ENCODE measurements at places on chromosomes 5 and 9.

DNA sequence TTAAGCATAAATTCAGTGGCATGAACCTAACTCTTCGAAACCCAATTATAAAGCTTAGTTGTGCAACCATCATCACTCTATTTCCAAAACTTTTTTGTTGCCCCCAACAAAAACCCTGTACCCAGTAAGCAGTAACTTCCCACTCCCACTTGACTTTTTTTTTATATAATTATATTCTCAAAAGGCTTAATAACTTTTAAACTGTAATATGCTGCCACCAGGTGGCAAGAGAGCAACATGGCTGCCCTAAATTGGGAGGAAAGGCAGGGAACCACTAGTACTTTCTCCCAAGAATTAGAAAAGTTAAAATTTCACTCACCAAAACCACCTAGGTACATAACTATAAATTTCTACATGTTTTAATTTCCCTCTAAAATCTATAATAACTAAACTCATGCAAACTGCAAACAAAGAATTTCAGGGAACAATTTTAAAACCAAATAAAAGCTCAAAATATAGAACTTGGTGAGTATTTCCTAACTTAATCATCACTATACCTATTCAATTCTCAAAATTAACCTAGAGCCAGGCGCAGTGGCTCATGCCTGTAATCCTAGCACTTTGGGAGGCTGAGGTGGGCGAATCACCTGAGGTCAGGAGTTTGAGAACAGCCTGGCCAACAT, 50.2 kb upstream of the RNF38 start:
- peak; percentile 15 for DNase-seq

DNA sequence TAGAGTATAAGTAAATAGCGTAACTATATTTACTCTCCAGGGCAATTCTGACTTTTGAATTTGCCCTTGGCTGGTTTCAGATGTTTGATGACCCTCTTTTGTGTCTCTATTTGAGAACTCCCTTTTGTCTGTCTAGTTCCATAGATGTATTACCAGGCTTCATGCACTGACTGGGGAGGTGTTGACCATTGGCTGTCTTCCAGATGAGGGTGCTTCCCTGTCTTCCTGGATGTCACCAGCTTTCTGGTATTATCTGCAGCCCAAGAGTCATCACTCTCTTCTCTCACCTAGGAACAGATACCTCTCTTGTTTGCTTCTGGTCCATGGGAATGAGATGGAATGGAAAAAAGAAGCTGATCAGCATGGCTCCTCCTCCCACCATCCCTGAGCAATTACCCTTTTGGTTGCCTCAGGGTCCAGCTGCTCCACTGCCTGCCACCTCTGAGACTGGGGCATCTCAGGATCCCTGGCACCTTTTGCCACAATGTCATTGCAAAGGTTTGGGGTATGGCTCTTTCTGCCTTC, 58.7 kb upstream of the TMED7 start:
- DNase-seq, result no peak

DNA sequence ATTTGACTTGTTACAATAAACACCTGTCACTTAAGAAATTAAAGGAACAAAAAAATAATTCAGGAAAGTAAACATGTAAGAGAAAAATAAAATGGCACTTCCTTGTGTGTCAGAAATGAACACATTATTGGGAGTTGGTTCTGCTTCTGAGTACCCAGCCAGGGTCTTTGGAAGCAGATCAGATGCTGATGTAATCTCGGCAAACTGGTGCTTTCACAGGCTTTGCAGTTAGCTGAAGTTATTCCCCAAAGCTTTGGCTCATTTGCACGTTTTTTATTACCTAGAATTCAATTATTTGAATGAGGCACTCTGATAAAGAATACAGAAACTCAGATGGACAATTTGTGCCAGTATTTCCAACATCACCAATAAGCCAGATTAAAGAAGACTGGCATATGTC, 10.9 kb downstream of the CDH18 start:
- no peak for DNase-seq

DNA sequence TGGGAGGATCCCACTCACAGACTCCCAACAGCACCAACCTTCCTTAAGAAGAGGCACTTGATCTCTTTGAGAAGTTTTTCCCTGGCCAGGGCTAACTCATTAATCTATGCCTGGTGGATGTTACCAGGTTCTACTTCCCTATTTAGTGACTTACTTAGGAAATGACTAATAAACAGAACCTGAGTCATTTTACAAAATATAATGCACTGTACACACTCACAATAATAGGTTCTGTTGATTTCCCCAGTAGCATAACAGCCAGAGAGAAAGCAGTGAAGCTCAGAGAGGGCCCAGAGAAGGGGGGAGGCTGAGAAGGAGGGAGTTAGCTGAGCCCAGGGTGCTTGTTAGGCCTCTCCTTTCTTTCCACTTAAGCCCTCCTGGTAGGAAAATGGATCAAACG, 27.1 kb downstream of the FRMD3 start:
- DNase-seq, result no peak

GRCh38 chr5:16160706-16161105, 18.9 kb downstream of the MARCHF11 start:
- DNase-seq, result no peak

DNA sequence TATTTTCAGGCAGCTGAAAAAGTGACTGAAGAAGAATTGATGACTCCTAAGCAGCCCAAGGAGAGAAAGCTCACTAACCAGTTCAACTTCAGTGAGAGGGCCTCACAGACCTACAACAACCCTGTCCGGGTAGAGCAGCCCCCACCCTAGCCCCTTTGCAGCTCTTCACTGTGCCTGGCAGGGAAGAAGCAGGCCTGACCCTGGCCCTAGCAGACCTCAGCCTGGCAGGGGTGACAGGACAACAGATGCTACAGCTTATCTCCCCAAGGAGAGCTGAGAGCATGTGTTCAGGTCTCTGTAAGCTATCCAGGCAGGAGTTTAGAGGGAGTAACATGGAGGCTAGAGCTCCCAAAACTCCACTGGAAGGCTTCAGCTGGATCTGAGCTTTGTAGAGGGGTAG, 31.8 kb downstream of the DNAI1 start:
- no peak for DNase-seq

- no peak for DNase-seq
Observed at GRCh38 chr5:17406423-17406838, 91.6 kb upstream of the TAF11L2 start.

DNA sequence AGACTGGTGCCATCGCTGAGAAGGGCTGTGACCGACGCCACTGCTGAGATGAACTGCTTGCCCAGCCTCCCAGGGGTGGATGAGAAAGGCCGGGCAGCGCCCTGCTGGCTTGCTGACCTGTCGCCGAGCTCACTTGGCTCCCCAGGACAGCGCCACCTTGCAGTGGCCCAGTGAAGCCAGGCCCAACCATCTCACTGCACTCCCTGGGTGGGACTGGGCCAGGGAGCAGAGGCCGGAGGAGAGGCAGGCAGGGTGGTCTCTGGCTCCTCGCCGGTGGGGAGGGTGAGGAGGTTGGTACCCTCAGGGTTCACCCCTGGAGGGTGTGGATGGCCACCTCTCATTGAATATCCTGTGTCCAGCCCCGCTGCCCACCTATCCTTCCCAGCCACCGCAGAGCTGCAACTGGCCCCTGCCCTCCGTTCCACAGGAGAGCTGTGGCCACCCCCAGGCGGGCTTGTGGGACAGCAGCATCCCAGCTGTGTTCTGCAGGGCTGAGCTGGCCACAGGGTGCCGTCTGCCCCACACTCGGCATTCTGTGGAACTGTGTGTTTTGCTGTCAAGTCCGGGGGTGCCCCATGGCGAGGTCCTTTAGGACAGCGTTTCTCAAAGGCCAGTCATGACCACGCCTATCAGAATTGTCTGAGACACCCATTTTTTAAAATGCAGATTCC, 41.0 kb upstream of the FCN2 start:
- DNase-seq, result no peak

GRCh38 chr5:81606150-81606549, 144.7 kb downstream of the SSBP2 start:
- DNase-seq, result no peak

GRCh38 chr5:133694181-133694831, 82.0 kb upstream of the FSTL4 start:
- no peak for DNase-seq

- no peak for DNase-seq
Observed at GRCh38 chr9:100287186-100287585, 65.6 kb downstream of the TEX10 start.

DNA sequence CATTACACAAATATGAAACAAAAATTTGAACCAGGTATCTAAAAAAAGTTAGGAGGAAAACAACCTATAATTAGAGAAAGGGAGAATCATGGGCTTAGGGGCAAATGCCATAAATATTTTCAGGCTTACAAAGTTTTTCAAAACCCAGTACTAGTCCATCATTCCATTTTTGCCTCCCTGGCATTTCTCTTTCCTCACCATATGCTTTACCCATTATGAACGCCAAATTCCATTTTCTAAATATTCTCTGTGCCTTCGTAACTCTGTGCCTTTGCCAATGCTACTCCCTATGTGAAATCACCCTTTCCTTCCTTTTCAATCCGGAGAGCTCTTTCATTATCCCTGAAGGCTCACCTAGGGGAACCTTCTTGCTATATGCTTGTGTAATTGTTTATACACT, 434.1 kb downstream of the ZSWIM6 start:
- no peak for DNase-seq

GRCh38 chr5:176658007-176658599, 10.8 kb downstream of the TSPAN17 start:
- peak; percentile 66 for DNase-seq

DNA sequence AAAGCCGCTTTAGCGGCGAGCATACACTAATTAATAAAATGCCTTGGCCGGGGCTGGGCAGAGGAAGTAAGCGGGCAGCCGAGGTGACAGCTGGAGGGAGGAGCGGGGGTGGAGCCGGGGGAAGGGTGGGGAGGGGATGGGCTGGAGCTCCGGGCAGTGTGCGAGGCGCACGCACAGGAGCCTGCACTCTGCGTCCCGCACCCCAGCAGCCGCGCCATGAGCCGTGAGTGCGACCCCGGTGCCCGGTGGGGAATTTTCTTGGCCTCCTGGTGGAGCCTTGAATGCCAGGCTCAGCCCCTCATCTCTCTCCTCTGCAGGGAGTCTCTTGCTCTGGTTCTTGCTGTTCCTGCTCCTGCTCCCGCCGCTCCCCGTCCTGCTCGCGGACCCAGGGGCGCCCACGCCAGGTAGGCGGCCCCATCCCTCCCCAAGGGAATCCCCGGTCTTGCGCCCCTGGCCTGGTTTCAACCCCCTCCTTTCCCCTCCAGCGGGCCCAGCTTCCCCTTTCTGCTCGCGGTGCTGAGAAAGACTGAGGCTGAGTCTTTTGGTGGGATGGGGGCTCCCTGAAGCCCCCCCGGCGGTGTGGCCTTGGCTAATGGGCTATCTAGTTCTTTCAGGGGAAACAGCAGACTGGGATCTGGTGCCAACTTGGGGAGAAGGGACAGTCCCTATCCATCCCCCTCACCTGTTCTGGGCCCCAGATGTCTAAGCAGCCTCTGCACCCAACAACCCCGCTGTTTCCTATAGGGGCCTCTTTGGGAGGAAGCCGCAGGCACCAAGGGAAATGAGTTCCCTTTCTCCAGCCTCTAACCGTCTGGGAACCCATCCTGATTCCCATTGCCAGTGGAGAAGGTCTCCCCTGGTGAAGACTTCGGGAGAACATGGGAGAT, at the start of gene PTGS1:
TSS of gene PTGS1 (plus strand) at position 156 of the 887 bp plus-strand sequence. CDS start at position 217, 61 bp downstream.
- no peak for DNase-seq

DNA sequence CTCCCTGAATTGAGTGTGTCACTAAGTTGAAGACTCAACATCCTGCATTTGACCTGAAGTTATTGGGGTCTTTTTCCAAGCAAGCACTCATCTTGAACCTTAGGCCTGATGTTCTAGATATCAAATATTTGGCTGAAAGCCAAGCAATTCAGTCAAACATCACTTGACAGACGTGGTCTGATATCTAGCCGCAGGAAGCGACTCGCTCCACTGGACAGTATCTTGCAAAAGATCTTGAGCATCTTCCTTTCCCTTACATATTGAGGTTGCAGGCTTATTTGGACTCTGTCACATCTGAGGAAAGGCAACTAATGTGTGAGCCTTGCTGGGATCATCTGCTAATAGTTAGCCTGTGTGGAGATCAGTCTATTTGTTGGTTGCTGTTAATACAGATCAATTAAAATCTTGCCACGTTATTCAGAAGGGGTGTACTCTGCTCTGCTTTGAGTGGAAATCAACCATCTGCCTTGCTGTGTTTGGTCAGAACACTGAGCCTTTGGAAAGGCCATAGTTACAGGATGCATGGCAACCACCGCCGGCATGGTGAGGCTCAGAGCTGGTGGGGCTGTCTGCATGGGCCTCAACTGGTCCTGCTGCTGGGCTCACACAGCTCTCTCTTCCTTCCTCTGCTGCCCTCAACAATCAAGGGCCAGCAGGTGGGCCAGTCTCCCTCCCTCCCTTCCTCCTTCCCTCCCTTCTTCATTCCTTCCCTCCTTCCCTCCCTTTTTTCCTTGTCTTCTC, 166.9 kb upstream of the KLF9 start:
- DNase-seq, result no peak

- DNase-seq, result no peak
Observed at GRCh38 chr9:33270146-33270545, 5.3 kb downstream of the CHMP5 start.

GRCh38 chr5:178293400-178293799, 60.8 kb upstream of the PHYKPL start:
- DNase-seq, result no peak

All from stimulated activated CD4-positive, alpha-beta T cell treated with anti-CD3 and anti-CD28 coated beads, Interleukin-4, amount 100 ng/mL, for 4 hours (primary cell).